ENCODE measurements at places on chromosomes 16 and 17. TPM values are rescaled to one million over a fixed set of nuclear protein-coding genes. Genes with fewer than 3 reads are reported as not detected.

GRCh38 chr16:11677959-11678881 is 10.0 kb downstream of the SNN start:
- DNase-seq, result no peak

EARS2 gene
- 23.3 TPM for total RNA-seq

FOXF1 gene
- 2.7 TPM for total RNA-seq

GRCh38 chr17:69250641-69251040 is 22.0 kb upstream of the ABCA10 start:
- peak; percentile 30 for DNase-seq

KRT28 gene
- not detected for total RNA-seq

DNA sequence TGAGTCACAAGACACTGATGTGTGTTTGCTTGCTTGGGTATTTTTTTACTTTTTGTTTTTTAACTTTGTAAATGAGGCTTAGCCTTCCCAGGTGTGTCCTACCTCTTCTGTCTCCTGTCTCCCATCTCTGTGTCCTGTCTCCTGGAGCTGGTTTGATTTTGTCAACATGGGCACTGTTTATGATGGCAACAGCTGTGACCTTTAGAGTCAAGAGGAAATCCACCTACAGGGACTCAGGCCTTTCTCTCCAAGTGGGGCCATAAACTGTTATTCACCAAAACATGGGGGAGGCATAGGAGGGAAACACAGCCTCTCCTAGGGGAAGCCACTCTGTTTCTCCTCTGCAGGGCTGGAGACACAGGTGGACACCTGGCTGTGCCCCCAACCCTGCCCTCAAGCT is 13.1 kb upstream of the PLCG2 start:
- DNase-seq, result no peak

PRAC2 gene
- not detected for total RNA-seq

- DNase-seq, result no peak
These were observed 8.7 kb upstream of the SLC25A39 start for GRCh38 chr17:44333371-44333770.

- no peak for DNase-seq
These were observed 37.5 kb upstream of the DHX40 start for GRCh38 chr17:59527931-59528330.

DNA sequence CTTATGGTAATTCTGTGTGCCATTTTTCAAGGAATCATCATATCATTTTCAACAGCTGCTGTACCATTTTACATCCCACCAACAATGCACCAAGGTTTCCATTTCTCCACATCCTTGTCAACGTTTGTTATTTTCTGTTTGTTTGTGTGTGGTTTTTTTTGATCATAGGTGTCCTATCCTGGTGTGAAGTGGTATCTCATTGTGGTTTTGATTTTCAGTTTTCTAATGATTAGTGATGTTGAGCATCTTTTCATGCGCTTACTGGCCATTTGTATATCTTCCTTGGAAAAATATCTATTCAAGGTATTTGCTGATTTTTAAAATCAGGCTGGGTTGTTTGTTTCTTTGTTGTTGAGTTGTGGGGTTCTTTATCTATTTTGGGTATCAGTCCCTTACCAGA is 15.0 kb downstream of the CHD9 start:
- no peak for DNase-seq

- no peak for DNase-seq
These were observed 72.5 kb upstream of the ZNF423 start for GRCh38 chr16:49928176-49929041.

- no peak for DNase-seq
These were observed 12.3 kb downstream of the HSD11B2 start for GRCh38 chr16:67443265-67443664.

GRCh38 chr16:23509782-23510163 is 521 bp downstream of the GGA2 start:
- DNase-seq, result peak; percentile 39

SLC47A1 gene
- not detected for total RNA-seq

- no peak for DNase-seq
These were observed 2.0 kb upstream of the GGNBP2 start for GRCh38 chr17:36542755-36543154.

- DNase-seq, result peak; percentile 79
These were observed 16.2 kb downstream of the TBX4 start for GRCh38 chr17:61468263-61468907.

- DNase-seq, result peak; percentile 56
These were observed 1.2 kb upstream of the GLIS2 start for GRCh38 chr16:4314532-4315185.

AATK gene
- total RNA-seq, result not detected

GRCh38 chr17:13777003-13777402 is 175.3 kb upstream of the HS3ST3A1 start:
- DNase-seq, result no peak

FBXO39 gene
- not detected for total RNA-seq

- no peak for DNase-seq
These were observed 9.5 kb downstream of the STX4 start for GRCh38 chr16:31042866-31043265.

DNA sequence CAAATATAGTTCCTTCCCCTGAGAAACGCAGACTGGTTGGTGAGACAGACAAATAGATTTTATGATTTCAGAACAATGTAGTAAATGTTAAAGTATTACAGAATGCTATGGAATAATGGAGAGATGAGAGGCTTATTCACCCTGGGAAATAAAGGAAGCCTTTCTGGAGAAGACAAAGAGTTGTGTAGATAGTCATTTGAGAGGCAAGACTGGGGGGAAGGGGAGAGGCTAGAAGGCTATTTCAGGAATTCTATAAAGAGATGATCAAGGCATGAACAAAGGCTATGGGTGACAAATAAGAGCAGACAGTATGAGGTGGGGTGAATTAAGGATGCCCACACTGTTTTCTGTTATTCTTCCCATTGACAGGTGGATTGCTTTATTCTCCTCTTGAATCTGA is 211.4 kb downstream of the GRIN2A start:
- no peak for DNase-seq

TPSAB1 gene
- total RNA-seq, result not detected

MGAT5B gene
- total RNA-seq, result 0.56 TPM

- DNase-seq, result no peak
These were observed 41.6 kb upstream of the IRF8 start for GRCh38 chr16:85857406-85857805.

GRCh38 chr16:31505483-31505882 is 2.7 kb downstream of the RUSF1 start:
- DNase-seq, result no peak

- DNase-seq, result peak; percentile 30
These were observed 239.5 kb downstream of the ABCC12 start for GRCh38 chr16:47916266-47916665.

DNA sequence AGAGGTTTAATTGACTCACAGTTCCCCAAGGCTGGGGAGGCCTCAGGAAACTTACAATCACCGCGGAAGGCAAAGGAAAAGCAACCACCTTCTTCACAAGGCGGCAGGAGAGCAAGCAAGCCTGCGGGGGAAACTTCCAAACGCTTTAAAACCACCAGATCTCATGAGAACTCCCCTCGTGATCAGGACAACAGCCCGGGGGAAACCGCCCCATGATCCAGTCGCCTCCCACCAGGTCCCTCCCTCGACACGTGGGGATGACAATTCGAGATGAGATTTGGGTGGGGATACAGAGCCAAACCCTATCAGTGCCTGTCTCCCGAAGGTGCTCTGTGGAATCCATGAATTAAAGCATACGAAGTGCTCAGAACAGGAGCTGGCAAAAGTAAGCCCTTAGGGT is 43.9 kb upstream of the ABR start:
- no peak for DNase-seq

GRCh38 chr17:32746280-32746679 is 130.6 kb downstream of the MYO1D start:
- no peak for DNase-seq

DNA sequence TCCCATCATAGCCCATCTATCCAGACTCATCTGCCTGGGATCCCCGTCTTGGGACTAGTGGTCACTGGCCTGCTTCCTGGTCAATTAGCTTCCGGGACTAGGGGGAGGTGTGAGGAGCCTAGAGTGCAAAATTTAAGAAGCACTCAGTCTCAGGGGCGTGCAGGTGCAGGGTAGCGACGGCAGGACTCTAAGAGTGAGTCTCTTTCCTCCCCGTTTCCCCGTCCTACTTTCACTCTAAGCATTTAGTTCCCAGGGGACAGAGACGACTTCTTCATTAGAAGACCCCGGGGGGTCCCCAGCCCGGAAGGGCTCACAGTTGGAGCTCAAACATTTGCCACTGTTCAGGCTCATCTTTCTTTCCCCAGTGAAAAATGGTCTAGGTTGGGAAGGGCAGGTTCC is 677 bp upstream of the ZNHIT3 start:
- DNase-seq, result no peak

Data from IMR-90 (cell line).